ENCODE measurements at places on chromosomes 4 and X. TPM values are rescaled to one million over a fixed set of nuclear protein-coding genes. Genes with fewer than 3 reads are reported as not detected.

The CSAG2 gene
- not detected for total RNA-seq

The ANAPC4 gene
- total RNA-seq: 11.5 TPM

The ZNF595 gene
- 6.8 TPM for total RNA-seq

The EIF1AX gene
- total RNA-seq: 58.3 TPM

The FHL1 gene
- 808 TPM for total RNA-seq

The CCDC110 gene
- total RNA-seq: 1.6 TPM

All from Right ventricle myocardium superior (tissue), 1 donor.